Stimulated activated CD8-positive, alpha-beta memory T cell treated with anti-CD3 and anti-CD28 coated beads, Interleukin-15, amount 100 ng/mL, for 4 hours (primary cell): ENCODE measurements at places on chromosomes 13 and 19.

DNA sequence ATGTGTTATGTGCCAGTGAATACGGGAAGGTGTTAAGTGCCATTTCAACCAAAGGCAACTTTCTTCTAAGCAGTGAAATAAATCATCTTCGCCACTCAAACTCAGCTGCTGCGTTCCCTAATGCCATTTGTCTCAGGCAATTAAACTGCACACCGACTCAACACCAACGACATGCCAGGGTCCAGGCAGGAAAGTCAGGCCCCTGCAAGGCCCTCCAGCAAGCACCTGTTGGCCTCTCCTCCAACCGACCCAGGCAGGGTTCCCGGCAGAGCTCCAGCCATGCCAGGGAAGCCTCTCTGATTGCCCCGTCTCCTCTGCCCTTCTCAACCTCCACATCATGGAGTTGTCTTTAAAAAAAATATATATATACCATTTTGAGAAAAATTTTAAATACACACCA lies 21.8 kb downstream of the SAFB2 start:
- no peak for DNase-seq

GRCh38 chr13:50691681-50692263 lies 151.7 kb downstream of the DLEU7 start:
- no peak for DNase-seq

DNA sequence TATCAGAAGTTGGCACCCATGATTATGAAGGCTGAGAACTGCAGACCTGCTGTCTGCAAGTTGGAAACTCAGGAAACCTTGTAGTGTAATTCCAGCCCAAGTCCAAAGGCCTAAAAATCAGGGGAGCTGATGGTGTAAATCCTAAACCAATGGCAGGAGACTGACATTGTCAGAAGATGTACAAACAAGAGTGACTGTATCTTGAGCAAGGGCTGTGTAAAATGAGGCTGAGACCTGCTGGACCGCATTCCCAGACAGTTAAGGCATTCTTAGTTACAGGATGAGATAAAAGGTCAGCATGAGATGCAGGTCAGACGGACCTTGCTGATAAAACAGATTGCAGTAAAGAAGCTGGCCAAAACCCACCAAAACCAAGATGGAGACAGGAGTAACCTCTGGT lies 147.7 kb downstream of the COG6 start:
- DNase-seq, result no peak

DNA sequence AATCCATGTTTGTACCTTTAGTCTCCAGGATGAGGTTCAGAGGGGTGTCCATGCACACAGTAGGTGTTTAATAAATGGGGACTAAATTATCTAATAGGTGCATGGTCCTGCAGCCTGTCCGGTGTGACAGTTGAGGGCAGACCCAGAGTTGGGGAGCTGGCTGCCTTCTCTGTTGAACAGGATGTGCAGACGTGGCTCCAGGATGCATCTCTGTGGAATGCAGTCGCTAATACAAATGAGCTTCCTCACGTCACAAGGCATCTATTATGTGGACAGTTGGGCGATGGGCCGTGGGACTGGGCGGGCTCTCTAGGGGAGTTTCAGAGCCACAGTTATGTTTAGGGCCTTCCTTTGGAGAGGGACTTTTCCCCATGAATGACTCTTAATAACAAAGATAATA lies 71.0 kb downstream of the SIPA1L3 start:
- DNase-seq, result no peak

- peak; percentile 98 for DNase-seq
These were observed at the start of gene PSMC4 for GRCh38 chr19:39970675-39971379. Gene PSMC4 (plus strand): TSS chr19:39971165. CDS start chr19:39971203, 38 bp downstream.

- no peak for DNase-seq
These were observed 43.3 kb downstream of the RFX2 start for GRCh38 chr19:6066661-6067646.

DNA sequence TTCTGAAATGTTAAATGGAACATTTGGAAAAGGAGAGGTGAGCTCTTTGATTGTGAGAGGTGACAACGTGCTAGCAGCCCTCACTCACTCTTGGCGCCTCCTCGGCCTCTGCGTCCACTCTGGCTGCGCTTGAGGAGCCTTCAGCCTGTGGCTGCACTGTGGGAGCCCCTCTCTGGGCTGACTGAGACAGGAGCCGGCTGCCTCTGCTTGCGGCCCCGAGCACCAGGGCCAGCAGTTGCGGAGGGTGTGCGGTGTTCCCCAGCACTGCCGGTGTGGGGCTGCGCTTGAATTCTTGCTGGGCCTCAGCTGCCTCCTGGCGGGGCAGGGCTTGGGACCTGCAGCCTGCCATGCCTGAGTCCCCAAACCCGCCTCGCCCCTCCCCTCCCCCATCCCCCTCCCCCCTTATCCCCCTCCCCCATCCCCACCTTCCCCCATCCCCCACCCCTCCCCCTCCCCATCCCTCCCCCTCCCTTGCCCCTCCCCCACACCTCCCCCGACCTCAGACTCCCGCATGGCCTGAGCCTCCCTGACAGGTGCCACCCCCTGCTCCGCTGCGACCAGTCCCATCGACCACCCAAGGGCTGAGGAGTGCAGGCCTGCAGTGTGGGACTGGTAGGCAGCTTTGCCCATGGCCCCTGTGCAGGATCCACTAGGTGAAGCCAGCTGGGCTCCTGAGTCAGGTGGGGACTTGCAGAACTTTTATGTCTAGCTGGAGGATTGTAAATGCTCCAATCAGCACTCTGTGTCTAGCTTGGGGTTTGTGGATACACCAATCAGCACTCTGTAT lies 411.0 kb downstream of the OLFM4 start:
- DNase-seq, result no peak

GRCh38 chr13:46313024-46313423 lies 74.0 kb downstream of the RUBCNL start:
- no peak for DNase-seq

- no peak for DNase-seq
These were observed 6.6 kb downstream of the EML2 start for GRCh38 chr19:45632468-45633196.

- no peak for DNase-seq
These were observed 152.4 kb downstream of the DCLK1 start for GRCh38 chr13:35978607-35979316.

GRCh38 chr19:48695743-48696352 lies at the start of gene FUT2:
Gene FUT2 (plus strand): TSS chr19:48695971. CDS start chr19:48702957, 6,986 bp downstream.
- DNase-seq, result no peak

GRCh38 chr19:17081672-17082630 lies 6.4 kb downstream of the MYO9B start:
- no peak for DNase-seq

DNA sequence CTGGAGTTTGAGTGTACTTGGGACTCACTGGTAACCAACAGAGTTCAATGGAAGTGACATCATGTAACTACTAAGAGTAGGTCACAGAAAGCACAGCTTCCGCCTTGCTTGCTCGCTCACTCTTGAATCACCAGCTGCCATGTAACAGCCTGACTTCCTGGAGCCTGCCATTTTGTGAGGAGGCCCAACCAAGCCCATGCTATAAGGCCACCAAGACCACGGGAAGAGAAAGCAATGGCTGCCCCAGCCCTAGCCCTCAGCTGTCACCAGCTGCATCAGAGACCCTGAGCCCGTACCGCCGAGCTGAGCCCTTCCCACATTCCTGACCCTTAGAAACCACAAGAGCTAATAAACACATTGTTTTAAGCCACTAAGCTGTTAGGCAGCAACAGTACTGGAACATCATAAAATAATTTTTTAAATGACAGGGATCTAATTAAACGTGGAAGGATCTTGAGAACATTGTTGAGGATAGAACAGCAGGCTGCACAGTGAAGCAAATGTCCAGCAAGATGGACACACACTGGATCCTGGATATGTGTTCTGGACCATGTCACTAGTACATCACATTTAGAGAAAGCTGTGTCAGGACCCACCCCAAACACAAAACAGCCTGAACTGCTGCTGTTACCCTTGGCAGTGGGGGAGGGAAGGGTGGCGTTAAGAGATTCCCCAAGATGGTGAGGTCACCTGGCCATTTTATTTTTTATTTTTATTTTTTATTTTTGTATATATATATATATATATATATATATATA lies 21.7 kb upstream of the LDLR start:
- no peak for DNase-seq

- no peak for DNase-seq
These were observed 131.1 kb upstream of the NBEA start for GRCh38 chr13:34810996-34811395.

DNA sequence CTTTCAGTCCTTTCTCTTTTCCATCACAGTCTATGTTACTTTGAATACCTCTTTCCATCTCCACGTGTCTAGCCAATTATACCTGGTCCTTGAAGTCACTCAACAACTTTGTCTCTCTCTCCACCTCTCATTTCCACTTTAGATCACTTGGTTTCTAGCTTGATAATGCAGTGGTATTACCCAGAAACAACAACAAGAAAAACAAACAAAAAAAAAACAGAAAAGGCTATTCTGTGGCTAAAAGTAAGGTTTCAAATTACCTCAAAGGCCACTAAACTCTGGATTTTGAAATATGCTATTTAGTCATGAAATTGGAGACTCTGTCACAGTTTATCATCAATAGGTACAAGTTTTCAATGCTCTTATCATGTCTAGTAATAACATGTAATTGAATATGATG lies 184.8 kb downstream of the PCDH9 start:
- no peak for DNase-seq

DNA sequence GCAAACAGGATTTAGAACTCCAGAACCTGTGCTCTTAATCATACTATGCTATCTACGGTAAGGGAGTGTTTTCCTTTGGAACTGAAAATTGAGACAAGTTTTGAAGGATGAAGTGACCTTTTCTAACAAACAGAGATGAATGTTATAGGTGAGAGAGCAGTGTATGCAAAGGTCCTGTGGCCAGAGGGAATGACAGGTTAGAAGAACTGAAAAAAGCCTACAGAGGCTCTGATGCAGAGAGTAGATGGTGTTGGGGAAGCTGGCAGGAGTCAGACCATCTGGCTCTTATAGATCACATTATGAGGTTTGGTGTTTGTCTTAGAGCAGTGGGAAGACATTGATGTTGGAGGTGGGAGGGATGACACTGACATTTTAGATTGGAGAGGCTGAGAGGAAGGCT lies 2.0 kb downstream of the PCCA start:
- DNase-seq, result no peak

GRCh38 chr19:11400798-11401197 lies 16.7 kb upstream of the EPOR start:
- no peak for DNase-seq

DNA sequence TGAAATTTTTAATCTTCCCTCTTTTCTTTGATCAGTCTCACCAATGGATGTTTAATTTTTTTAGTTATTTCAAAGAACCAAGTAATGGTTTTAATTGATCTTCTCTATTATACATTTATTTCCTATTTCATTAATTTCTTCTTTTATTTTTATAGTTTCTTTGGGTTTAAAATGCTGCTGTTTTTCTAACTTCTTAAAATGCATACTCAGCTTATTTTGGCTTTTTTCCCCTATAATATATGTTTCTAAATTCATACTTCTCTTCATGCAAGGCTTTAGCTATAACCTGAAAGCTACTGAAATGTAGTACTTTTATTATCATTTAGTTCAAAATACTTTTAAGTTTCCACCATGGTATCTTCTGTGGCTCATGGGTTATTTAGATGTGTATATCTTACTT lies 53.9 kb downstream of the ANKRD10 start:
- no peak for DNase-seq

- DNase-seq, result no peak
These were observed 3.6 kb upstream of the FAM124A start for GRCh38 chr13:51218626-51219025.

- DNase-seq, result no peak
These were observed 36.0 kb upstream of the FNDC3A start for GRCh38 chr13:48939728-48940127.

DNA sequence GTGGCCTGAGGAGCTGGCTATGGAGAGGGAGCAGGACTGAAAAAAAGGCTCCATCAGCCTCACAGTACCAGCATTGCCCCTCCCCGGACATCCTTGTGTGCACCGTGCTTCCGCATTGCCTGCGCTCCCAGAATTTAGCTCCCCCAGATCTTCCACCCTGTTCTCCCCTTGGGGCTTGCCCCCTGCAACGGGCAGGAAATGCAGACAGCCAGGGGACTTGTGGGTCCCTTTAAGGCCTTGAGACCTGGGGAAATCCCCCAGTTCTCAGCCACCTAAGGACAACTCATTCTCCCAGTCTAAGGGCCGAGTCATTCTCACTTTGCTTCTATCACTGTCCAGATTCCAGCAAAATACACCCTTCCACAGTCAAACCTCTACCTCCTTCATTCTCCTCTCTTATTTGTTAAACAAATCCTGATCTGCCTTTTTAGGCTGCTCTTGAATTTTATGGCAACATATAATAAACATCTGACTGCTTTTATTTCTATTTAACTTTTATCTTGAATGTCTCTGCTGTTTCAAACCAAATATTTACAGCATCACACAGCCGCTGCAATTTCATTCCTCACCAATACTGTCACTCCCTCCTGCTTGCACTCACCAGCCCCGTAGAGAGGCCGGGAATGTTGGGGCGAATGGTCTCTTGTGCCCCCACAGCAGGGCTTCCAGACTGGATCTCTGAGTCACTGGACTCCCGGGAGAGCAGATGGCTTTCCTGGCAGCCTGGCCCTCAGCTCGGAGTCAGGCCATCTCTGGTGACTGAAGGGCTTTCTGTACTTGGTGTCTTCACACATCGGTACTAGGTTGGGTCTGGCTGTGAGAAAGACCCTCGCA lies 221.9 kb downstream of the TSHZ3 start:
- DNase-seq, result no peak

DNA sequence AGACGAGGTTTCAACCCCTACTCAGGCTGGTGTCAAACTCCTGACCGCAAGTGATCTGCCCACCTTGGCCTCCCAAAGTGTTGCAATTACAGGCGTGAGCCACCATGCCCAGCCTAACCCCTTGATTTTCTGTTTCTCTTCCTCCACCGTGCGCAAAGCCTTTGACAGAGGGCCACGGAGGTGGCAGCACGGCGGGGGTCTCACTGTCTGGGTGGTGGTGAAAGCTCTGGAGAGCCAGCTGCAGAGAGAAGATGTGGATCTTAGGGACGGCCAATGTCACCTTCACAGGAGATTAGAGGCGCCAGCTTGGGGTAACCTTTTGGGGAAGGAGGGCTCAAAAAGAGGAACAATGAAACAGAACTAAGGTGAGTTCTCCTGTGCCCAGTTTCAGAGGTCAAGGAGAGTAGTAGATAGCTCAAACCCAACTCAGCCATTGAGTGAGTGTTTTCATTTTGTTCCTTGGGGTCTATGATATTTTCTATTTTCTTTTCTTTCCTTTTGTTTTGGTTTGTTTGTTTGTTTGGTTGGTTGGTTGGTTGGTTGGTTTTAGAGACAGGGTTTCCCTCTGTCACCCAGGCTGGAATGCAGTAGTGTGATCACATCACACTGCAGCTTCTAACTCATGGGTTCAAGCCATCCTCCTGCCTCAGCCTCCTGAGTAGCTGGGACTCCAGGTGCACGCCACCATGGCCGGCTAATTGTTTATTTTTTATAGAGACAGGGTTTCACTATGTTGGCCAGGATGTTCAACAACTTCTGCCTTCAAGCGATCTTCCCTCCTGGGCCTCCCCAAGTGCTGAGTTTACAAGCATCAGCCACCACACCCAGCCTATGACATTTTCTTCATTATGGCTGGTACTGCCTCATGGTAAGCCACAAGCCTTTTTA lies 37.7 kb downstream of the GPR42 start:
- DNase-seq, result no peak

- DNase-seq, result peak; percentile 1
These were observed 22.3 kb downstream of the NLRP11 start for GRCh38 chr19:55809381-55810058.

- DNase-seq, result no peak
These were observed 4.3 kb upstream of the SLITRK5 start for GRCh38 chr13:87666831-87667230.

- DNase-seq, result peak; percentile 31
These were observed 36.0 kb upstream of the NEK3 start for GRCh38 chr13:52195401-52195837.
